ENCODE measurements at places on chromosomes 2 and 18. TPM values are rescaled to one million over a fixed set of nuclear protein-coding genes. Genes with fewer than 3 reads are reported as not detected.

Gene RIT2
- polyA plus RNA-seq: not detected

Gene CNRIP1
- 31.0 TPM for polyA plus RNA-seq

- DNase-seq: no peak
Observed at GRCh38 chr2:56169521-56169920, 14.3 kb upstream of the CCDC85A start.

DNA sequence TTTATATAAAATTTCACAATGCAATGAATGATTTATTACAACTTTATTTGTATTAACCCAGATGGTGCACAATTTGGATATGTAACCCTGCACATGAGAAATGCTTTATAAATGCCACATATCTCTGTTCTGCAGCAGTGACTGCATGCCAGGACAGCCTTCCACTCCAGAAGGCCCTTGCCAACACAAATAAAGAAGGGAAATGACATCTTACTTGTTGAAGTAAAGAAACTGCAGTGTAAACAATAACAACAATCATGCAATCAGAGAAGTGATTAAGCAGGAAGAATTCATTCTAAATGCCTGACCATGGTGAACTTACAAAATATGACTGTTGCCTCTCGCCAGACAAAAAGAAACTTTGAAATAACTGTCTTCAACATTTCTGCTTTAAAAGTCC is 129.9 kb upstream of the CHST9 start:
- peak; percentile 9 for DNase-seq

DNA sequence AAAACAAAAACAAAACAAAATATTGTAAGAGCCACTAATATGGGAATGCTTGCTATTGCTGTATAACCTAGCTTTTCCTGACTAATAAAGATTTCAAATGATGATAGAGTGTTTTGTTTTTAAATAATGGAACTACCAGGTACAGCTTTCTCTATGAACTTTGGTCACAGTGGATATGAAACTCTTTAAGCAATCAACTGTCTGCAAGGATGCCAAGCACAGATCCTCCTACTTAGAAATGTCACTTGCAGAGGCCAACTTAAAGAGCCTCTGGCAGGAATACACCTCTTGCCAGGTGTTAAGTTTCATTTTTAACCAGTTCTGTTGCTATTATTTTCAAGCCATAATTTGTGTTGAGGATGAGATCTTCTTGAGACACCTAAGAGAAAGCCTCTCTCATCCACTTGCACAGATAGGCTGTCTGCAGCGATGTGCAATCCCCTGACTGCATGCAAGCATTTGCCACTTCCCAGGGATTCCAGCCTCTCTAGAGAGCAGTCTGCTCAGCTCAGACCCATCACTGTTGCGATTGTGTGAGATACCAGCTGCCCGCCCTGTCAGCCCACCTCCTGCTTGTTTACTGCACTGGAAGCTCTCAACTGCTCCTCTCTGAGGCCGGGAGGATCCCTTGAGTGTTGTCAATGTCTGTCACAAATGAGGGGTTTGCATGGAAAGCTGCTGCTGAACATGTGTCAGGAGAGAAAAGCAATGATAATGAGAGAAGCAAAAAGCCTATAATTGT is 86.1 kb upstream of the SCG2 start:
- DNase-seq: no peak

DNA sequence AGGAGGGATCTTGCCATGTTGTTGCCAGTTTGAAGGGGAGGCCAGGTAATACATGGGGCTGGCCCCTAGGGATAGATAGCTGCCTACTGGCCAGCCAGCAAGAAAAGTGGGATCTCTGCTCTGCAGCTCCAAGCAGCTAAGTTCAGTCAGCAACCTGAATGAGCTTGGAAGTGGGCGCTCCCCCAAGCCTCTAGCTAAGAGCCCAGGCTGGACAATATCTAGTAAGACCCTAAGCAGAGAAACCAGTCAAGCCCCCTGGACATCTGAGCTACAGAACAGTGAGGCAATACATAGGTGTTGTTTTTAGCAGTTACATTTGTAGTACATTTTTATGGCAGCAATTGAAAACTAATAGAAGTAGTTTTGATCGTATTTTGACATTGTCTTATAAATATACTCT is 409.8 kb upstream of the SMIM21 start:
- no peak for DNase-seq

- peak; percentile 75 for DNase-seq
Observed at GRCh38 chr2:239762655-239763269, 262.4 kb downstream of the NDUFA10 start.
